ENCODE measurements at places on chromosomes 2 and 18.

DNA sequence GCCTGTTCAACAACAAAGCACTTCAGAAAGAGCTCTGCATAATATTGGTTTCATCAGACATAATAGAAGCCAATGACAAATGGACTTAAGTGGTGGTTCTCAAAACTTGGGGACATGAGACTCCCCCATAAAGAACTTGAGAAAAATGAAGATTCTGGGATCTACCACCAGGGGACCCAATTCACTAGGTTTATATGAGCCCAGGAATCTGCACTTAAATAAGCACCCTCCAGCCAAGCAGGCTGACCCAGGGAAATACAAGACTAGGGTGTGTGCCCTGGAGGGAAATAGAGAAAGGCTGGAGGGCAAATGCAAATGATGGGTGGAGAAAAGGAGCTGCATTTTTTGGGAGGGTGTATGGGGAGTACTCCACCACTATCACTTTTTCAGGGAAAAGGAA is 52.5 kb downstream of the SATB2 start:
- DNase-seq: no peak

GRCh38 chr2:30433541-30434299 is 13.3 kb upstream of the LCLAT1 start:
- no peak for DNase-seq

DNA sequence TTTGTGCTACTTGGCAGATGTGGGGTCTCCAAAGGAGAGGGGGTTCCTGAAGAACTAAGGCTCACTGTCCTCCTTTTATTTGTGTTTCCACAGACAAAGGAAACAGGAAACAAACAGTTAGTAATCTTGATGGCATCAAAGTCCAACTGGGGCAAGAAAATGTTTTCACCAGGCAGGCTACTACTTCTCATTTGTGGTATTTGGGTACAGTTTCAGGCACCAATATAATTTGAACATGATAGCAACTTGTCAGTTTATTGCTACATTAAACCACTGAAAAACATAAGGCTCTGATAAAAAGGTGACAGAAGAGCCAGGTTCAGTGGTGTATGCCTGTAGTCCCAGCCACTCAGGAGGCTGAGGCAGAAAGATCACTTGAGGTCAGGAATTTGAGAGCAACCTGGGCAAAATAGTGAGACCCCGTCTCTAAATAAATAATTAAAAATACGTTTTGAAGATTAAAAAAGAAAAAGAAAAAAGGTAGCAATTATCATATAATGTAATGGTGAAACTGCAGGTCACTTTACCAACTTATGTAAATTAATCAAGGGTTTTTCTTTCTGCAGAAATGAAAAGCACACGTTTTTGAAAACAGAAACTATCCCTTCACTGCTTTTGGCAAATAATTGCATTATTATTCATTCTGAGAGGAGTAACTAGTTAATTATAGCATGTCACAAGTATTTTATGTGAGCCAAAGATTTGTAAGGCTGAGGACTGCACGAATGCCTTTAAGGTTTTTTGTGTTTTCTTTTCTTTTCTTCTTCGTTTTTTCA is 157.5 kb upstream of the CAVIN2 start:
- DNase-seq: no peak

DNA sequence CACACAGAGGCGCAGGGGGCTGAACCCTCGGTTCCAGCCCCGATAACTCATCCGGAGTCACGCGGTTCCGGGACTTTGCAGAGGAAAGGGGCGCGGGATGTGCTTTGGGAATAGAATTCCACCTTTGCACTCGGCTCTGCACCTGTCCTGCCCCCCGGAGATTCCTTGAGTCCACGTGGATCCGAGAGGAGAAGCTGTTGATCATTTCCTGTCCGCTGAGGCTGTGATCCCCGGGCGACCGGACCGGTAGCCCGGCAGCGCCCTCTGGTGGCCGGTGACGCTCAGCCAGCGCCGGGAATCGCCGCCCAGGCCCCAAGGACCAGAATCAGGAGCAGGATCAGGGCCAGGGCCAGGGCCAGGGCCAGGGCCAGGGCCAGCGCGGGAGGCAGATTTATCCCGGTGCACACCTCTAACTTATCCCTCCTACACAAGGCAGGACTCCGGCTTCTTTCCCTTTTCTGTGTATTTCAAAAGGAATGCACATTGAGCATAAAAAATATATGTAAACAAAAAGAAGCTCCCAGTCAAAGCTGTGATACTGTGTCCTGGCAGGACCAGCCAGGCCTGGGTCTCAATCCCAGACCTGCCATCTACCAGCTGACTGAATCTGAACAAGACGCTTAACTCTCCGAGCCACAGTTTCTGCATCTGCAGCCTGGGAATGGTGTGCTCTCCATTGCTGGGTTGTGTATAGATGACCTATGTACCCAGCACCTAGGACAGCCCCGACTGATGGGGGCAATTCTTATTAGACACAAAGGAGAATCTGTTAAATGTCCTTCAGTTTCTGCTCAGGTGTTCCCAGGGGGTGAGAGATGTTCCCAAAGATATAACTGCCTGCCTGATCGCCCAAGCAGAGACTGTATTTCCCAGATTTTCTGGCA is 8.5 kb upstream of the SPATA3 start:
- peak; percentile 89 for DNase-seq
